ENCODE measurements at places on chromosomes 3 and 15.

- no peak for DNase-seq
Observed at GRCh38 chr15:70186152-70186551, 88.4 kb upstream of the TLE3 start.

DNA sequence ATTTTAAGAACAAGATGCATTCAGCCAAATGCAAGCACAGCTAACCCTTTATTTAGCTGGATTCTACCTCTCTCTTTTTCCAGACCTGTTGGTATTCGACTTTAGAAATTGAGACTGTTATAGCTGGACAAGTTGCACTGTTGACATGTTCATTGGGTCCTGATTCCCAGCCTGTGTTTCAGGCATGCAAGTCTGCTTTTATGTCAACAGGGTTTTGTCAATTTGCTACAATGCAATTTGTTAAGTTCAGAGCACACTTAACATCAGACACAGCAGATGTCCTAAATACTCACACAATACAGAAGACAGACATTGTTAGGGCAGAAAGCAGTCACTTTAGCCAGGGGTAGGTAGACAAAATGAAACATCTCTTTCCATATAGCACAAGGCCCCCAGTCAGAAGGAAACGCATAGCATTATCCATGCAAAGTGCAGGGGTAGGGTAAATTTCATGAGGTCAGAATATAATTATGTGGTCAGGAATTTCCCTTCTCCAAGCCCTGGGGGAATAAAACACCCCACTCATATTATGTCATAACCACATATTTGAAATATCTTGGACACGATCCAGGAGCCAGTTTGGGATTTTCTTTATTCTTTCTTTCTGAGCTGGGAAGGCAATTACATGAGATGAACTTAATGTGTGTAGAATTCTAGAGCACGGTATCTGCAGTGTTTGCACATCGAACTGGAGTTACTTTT, 504.1 kb downstream of the NTRK3 start:
- no peak for DNase-seq

DNA sequence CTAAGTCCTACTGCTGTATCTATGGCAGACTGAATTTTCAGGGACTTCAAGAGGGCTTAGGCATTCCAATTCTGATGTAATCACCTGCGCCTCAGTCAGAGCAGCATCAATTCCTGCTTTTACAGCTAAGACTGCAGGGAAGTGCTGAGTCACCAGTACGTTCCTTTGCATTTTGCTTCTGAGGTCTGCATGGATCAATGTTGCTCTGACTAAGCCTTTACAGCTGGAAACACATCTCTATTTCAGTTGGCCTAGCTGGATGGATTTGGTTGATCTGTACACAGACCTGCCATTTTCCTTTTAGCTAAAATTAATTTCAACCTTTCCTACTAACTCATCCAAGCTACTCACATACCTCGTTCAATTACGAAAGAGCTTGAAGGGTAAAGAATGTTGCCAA, 51.3 kb downstream of the ETV5 start:
- no peak for DNase-seq

DNA sequence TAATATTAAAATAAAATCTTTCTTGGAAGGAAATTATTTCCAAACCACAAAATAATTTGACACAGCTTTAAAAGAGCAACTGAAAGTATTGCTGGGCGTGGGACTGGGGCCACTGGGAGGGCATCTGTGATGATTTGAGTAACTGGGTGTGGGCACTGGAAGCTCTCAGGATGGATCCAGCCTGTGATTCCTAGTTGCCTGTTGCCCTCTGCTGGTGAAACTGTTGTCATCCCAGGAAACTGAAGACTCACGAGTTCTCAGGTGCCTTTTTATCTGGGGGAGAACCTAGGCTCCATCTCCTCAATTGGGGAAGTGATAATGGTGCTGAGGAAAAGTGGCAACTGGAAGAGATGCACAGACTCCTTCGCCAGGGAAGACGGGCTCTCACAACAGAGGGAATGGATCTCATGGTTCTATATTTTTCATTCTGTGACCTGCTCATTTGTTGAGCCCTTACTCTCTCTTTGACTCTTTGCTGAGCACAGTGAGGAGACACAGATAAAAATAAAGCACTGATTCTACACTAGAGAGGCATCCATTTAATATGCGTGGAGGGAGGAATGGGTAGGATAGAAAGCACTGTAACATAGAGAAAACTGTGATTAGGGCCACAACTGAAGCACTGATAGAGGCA, 61.6 kb downstream of the TPRG1 start:
- no peak for DNase-seq

DNA sequence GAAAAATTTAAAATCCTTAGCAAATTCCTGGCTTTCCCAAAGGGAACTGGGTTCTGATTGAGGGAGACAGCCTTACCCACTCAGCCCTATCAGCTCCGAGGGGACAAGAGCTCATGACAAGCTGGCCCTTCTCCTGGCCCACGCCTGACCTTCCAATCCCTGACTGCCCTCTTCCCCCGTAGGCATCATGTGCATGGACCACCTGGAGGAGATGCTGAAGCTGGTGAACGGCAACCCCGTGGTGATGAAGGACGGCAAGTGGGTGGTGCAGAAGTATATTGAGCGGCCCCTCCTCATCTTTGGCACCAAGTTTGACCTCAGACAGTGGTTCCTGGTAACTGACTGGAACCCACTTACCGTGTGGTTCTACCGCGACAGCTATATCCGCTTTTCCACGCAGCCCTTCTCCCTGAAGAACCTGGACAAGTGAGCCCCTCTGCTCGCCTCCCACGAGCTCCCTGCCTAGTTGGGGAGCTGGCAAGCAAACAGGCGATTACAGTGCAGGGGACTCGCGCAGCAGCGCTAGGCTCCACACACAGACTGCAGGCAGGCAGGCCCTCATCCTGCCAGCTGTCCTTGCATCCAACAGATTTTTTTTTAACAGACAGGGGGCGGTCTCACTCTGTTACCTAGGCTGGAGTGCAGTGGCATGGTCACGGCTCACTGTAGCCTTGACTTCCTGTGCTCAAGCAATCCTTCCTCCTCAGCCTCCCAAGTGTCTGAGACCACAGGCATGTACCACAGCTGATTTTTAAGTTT, 16.8 kb downstream of the RPUSD3 start:
- no peak for DNase-seq

DNA sequence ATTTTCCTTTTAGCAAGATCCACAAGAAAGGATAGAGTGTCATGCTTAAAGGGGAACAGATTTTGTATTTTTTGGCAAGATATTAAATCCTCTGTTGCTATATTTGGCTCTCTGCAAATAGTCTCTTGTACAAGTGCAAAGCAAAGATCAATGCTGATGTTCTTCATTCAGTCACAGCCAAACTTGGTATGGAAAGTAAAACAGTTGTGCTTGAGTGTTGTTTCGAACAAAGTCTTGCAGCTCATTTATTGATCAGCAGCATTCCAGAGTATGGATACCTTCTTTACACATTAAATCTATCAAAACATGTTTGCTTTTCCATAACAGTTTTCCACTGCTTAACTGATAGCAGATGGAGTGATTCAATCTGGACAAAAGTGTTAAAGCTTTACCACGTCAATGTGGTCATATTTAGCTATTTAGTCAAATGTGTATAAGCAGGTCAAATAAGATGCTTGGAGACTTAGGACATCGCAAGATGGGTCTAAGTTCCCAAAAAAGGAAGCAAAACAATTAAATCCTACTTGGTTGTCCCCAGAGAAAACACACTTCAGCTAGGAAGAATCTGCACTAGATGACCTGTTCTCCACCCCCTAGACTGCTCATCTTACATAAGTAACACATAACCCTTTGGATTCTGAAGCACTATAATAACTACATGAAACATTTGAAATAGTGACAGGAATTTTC, 52.4 kb downstream of the VGLL3 start:
- no peak for DNase-seq

- no peak for DNase-seq
Observed at GRCh38 chr15:40952301-40952900, 870 bp upstream of the CHAC1 start.

- no peak for DNase-seq
Observed at GRCh38 chr15:36313021-36313420, 266.4 kb upstream of the CDIN1 start.

GRCh38 chr3:3027976-3028567, 82.1 kb downstream of the IL5RA start:
- no peak for DNase-seq

- DNase-seq = no peak
Observed at GRCh38 chr15:89533861-89534544, 37.6 kb upstream of the RHCG start.

GRCh38 chr3:160183345-160184076, 41.7 kb upstream of the C3orf80 start:
- DNase-seq = no peak

- DNase-seq = peak; percentile 16
Observed at GRCh38 chr3:107525644-107526305, 3.0 kb downstream of the BBX start.

GRCh38 chr3:162295323-162295983, 798.8 kb downstream of the OTOL1 start:
- DNase-seq = no peak

DNA sequence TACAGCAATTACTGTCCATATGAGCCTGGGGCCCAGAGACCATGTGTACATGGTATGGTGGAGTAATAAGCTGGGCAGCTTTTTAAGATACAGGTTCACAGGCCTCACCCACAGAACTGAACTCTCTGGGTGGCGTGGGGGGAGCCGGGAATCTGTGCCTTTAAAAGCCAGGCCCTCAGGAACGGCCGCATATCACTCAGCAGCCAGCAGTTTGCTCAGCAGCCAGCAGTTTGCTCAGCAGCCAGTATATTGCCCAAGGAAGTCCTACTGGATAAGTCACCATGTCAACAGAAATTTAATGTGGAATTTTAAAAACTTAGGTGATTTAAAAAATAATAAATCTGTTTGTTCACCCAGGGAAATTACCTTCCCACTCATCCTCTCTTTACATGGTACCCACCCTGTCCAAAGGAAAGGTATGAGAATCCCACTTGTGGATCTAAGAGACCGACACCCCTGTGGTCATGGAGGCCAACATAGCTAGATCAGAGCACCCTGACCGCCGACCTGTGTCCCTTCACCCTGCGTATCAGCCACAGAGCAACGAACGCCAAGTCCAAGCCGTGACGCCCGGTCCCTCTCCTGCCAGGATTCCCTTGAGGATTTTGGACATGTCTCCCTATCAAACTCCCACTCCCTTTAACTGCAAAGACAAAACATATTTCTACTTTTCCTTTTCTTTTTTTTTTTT, 95.7 kb upstream of the CHRM5 start:
- DNase-seq = no peak

- DNase-seq = no peak
Observed at GRCh38 chr3:170560717-170561382, 25.0 kb downstream of the SLC7A14 start.

DNA sequence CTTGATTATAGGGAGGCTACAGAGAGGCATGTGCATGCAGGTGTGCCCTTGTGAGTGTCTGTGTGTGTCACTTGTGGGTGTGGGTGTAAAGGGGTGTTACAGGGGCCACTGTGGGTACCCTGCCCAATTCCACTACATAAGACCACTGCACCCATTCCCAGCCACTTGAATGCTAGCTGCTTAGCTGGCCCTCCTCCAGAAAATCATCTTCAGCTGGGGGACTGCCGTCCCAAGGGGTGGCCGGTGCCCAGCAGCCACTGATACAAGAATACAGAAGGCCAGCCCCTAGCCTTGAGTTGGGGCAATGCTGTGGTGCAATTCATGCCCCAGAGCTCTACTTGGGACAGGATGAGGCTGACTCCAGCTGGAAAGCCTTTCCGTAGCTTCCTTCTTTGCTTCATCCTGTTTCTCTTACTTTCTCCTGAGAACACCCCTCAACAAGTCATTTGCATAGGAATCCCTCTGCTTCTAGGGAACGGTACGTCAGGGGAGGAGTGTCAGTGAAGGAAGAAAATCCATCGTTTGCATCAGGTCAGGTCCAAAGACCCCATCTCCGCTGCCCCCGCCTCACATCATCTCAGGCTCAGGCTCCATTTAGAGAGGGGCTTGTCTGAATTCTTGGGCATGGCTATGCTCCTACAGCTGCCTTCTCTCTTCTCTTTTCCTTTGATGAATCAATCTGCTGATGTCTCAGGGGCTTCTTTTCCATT, 72.0 kb downstream of the SCN5A start:
- DNase-seq = no peak

- no peak for DNase-seq
Observed at GRCh38 chr15:67240235-67241131, 14.0 kb downstream of the AAGAB start.

- DNase-seq = no peak
Observed at GRCh38 chr15:68637767-68638404, 59.1 kb downstream of the CORO2B start.

GRCh38 chr3:146052056-146052790, 108.8 kb downstream of the PLOD2 start:
- DNase-seq = no peak

- no peak for DNase-seq
Observed at GRCh38 chr3:33624756-33625155, 93.3 kb downstream of the CLASP2 start.

DNA sequence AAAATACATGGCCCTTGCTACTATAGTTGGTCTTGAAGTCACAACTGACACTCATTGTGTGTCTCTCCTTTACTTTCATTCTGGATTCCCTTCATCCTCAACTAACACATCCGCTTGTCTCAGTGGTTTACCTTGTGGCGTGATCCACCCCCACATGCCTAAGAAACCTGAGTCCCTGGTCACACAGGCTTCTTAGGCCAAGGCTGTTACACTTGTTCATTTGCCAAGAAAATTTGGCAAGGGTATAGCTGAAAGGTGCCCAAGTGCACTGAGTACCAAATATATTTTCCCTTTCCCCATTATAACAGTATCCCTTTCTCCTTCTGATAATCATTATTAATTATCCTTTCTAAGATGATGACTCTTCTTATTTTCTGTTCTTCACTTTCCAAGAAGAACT, 207.6 kb upstream of the STAC start:
- no peak for DNase-seq

DNA sequence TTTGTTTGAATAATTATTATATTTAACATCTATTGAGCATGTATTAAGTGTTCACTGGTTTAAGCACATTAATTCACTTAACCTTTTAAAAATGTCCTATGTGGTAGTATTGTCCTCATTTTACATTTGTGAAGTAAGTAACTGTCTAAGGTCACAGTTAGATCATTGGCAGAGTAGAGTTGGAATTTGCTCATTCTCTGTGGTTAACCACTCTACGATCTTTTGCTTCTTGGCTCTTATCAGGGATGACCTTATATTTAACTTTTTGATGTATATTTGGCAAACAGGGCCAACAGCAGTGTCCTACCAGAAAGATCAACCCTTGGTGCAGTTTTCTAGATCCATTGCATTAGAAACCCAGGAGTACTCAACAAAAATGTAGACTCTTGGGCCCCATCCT, 34.0 kb downstream of the PXK start:
- DNase-seq = no peak

DNA sequence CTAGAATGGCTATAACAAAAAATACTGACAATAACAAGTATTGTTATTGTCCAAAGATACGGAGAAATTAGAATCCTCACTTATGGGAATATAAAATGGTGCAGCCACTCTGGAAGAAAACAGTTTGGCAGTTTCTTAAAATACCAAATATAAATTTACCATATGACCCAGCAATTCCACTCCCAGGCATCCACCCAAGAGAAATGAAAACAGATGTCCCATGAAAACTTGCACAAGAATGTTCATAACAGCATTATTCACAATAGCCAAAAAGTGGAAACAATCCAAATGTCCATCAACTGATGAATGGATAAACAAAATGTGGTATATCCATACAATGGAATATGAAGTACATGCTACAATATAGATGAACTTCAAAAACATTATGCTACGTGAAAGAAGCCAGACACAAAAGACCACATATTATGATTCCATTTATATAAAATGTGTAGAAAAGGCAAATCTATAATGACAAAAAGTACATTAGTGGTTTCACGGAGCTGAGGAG, 9.4 kb downstream of the AAGAB start:
- no peak for DNase-seq

GRCh38 chr3:32435911-32436815, 44.5 kb downstream of the CMTM7 start:
- no peak for DNase-seq

GRCh38 chr3:53489386-53489785, 5.0 kb upstream of the CACNA1D start:
- DNase-seq = no peak

All from activated CD4-positive, alpha-beta T cell treated with anti-CD3 and anti-CD28 coated beads, Interleukin-2, amount 50 U/mL, for 24 hours (primary cell).